Activated CD4-positive, alpha-beta memory T cell treated with anti-CD3 and anti-CD28 coated beads for 36 hours (primary cell): ENCODE measurements at places on chromosomes 3 and 15.

GRCh38 chr3:138497021-138497420 lies 62.6 kb downstream of the ESYT3 start:
- no peak for DNase-seq

- DNase-seq = peak; percentile 95
These were observed 30.7 kb downstream of the SEMA7A start for GRCh38 chr15:74402873-74403587.

DNA sequence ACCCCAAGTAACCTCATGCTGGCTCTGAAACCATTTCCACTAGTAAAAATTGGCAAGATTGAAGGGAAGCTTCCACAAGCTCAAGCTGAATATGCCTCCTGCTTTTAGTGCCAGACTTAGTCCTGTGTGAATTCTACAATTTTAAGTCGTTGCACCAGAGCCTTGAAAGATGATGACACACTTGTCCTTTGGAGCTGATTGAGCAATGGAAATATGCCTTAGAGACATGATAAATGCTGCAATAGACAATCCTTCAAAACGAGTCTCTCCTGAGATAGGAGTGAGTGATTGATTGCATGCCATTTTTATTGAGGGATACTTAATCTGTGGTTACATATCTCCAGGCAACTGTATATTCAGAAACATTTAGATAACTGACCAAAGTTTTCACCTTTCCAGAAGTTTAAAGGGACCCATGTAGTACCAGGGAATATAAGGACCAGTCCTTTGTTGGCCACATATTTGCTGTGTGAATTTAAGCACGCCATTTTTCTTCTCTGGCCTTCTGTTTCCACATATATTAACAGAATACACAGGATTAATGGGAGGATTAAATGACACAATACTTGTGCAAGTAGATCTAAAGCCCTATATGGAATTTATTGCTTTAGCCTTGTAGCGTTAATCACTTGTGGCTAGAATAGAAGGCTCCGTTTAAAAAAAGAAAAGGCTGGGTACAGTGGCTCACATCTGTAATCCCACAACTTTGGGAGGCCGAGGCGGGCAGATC lies 65.1 kb downstream of the PPARG start:
- DNase-seq = no peak

DNA sequence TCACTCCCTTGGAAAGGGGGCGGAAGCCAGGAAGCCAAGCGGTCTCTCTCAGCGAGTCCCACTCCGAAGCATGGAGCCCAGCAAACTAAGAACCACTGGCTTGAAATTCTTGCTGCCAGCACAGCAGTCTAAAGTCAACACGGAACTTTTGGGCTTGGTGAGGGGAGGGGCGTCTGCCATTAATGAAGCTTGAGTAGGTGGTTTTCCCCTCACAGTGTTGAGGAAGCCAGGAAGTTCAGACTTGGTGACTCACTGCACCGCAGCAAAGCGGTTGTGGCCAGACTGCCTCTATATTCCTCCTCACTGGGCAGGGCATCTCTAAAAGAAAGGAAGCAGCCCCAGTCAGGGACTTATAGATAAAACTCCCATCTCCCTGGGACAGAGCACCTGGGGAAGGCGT lies 665.4 kb upstream of the CBLB start:
- peak; percentile 81 for DNase-seq

DNA sequence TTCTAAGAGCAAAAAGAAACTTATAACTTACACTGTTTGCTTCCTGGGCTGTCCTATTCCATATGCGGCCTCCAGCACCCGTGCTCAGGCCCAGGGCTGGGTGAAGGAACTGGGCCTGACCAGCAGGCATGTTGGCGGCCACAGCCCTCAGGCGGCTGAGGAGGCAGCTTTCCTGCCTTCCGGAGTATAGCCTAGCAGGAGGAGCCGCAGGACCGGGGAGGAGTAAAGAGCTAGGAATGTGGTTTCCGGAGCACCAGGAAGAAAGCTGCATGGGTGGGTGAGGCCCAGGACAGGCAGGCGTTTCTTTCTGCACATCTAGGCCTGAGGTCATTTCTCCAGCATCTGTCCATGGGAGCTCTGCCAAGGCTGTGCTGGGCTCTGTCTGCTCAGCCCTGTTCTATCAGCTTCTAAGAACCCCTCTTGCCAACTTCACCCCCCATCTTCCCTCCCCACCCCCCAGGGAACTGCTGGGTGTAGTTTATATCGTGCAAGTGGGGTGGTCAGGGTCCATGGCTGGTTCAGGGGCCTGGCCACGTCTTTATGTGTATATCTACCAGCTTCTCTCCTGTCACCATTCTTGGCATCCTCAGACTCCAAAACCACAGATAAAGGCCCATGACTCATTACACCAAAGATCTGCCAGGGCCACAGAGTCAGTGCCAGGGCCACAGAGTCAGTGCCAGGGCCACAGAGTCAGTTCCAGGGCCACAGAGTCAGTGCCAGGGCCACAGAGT lies 7.8 kb upstream of the KIF7 start:
- DNase-seq = no peak

GRCh38 chr15:33915571-33916407 lies 52.5 kb upstream of the CHRM5 start:
- DNase-seq = no peak

GRCh38 chr3:32312251-32312650 lies 73.8 kb downstream of the CMTM8 start:
- no peak for DNase-seq

- DNase-seq = no peak
These were observed 1264.3 kb upstream of the ALCAM start for GRCh38 chr3:104102386-104102785.

DNA sequence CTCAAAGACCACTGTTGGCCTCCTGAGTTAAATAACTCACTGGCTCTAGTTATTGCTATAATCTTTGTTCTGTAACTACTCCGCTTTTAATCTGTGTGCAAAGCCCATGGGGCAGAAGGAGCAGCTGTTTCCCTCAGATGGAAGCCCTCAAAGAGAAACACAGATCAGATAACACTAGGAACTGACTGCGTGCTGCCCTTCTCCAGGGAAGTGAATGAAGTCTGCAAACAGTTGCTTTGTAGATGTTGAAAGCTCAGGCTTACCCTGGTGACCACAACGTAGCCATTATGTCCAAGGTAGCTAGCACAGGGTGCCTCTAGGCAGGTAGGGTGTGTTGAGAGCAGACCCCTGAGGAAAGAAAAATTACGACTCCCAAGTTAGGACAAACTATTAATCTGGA lies 152.3 kb upstream of the STAC start:
- DNase-seq = no peak

DNA sequence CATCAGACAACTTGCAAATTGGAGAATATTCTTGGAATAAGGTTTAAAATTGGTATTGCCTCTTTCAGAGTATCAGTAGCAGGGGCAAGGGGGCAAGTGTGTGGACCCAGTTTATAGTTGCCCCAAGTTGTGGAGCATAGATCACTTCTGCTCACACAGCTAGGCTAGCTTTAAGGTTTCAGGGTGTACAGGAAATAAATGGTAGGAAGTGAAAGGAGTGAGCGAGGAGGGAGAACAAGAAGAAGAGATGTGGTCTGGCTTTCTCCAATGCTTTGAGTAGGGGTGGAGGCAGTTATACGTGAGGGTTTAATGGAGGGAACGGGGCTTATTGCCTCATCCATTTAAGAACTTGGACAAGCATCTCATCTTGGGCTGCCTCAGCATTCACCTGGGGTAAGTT lies 290.0 kb upstream of the CFAP20DC start:
- no peak for DNase-seq

DNA sequence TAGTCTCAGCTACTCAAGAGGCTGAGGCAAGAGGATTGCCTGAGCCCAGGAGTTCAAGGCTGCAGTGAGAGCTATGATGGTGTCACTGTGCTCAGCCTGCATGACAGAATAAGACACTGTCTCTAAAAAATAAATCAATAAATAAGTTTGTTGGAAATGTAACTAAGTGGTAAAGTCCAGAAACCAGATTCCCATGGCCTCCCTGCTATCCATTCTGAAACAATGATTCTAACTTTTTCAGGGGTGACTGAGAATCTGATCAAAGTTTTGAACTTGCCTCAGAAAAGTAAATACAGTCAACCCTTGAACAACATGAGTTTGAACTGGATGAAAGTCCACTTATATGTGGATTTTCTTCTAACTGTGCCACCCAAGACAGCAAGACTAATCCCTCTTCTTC lies 86.2 kb downstream of the NBEAL2 start:
- DNase-seq = no peak

- no peak for DNase-seq
These were observed 3.1 kb downstream of the RPSA start for GRCh38 chr3:39409514-39410136.

DNA sequence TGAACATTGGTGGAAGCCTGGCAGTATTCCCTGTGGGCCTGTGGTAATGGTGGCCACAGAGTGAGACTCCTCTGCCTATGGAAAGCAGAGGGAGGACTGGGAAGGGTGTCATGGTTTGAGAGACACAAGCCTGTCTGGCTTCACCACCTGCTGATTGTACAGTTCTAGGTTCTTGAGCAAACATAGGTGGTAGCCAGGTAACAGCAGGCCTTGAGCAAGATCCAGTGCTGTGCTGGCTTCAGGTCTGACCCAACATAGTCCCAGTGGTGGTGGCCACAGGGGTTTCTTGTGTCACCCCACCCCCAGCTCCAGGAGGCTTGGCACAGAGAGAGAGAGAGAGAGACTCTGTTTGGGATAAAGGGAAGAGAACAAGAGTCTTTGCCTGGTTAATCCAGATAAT lies 22.7 kb upstream of the KPNA4 start:
- DNase-seq = no peak

GRCh38 chr3:16286161-16286560 lies 21.1 kb downstream of the OXNAD1 start:
- DNase-seq = peak; percentile 81

DNA sequence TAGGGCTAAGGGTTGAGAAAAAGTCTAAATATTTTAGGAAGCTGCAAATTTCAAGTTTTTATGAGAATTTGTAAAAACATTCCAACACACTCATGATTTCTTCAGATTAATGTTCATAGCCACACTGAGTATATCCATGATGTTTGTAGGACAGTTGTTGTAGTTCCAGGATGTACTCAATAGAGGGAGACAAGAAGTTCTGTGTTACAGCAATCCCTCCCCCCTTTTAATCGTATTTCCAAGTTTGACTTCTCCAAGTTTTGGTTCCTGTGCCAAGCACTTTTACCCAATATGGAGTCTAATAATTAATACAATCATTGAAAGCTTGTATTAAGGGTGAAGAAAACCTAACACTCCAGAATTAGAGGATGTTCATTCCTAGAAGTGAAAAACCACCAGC lies 143.4 kb downstream of the FEZF2 start:
- DNase-seq = no peak

- no peak for DNase-seq
These were observed 210.7 kb upstream of the UBE2E1 start for GRCh38 chr3:23594894-23595670.

DNA sequence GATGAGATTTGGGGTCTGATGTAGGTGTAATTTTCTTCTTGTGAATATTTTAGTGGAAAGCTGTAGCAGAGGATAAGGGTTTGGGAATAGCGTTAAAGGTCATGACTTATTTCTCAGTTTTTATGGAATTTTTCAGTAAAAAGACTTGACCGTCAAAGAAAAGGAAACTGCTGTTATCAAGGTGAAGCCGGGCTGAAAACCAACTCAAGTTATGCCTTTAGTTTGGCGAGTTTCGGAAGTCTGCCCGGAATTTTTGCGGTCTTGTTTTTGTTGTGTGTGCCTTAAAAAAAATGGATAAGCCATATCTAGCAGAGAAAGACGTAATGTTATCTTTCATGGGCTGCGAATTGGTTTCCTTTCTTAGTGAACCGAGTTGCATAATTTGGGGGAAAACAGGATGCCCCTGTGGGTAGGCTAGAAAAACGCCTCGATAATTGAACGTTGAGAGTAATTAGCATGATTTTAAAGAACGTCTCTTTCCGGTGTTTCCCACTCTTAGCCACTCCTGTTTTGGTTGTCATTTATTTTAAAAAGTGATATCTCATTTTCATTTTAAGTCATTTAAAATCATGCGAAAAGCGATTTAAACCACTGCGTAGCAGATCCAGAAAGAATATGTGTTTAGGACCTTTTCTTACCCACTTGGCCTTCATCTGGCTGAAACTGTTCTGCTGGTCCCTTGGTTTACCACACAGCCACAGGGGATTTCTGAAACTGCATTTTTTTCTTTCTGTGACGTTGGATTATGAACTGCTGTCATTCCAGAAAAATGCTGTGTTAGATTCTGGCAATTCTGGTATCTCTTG lies 1.1 kb downstream of the NFKBIZ start:
- peak; percentile 79 for DNase-seq

DNA sequence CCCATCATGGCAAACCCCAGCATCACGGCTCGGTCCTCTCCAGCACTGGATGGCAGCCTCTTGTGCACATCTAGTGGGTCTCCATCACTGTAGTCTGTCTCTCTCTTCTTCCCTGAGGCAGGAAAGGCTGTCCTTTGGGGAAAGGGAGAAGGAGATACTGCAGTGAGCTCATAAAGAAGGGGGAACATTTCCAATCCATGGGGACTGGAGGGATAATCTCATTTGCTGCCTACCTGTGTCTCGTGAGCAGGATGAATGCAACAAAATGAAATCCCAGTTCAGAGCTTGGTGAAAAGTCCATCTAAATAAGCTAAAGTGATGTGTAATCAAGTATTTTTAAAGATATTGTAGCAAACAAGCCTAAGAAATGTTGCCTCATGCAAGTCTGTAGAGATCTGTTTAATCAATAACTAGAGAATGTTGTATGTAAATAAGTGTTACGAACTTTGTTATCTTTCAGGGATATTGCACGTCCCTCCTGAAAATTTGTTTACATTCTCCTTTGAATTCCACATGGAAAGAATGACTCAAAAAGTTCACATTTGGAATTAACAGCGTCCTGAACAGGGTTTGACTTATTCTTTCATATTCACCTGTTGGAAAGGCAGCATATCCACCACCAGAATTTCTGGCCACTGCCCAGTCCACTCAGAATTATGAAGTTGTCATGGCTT lies at the start of gene KCNMB3:
Gene KCNMB3, minus strand, starts transcription at position 312 of the 674 bp plus-strand sequence. Its CDS starts 124 bp downstream, at position 188.
- no peak for DNase-seq

DNA sequence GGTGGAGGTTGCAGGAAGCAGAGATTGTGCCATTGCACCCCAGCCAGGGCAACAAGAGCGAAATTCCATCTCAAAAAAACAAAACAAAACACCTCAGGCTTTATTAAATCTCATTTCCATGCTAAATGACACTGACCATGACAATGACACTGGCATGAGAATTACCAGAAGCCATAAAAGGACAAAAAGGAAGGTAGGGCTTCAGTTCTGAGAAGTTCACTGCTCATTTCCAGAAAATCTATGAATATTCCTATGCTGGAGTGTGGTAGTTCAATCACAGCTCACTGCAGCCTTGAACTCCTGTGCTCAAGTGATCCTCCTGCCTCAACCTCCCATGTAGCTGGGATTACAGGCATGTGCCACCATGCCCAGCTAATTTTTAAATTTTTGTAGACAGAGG lies 44.7 kb downstream of the PCNP start:
- no peak for DNase-seq

DNA sequence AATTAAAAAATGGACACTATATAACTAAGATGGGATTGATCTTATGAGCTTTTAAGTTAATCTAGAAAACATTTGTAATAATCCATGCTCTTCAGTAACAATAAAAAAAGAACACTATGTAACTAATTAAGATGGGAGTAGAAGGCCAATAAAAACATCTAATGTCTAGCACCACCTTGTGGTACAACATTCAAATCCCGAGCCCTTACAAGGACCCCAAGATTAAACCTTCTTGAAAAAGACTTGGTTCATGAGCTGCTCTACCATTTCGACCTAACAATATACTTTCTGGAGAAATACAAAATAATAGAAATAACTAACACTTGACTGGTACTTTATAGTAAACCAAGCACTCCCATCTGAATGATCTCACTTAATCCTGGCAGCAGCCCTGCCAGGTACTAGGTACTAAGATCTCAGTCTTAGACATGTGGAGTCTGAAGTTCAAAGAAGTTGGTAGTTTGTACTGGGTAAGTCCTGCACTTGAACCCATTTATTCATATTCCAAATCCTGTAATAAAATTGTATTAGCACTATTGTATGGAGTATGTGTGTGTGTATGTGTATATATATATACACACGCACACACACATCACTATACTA lies 21.8 kb downstream of the METTL6 start:
- no peak for DNase-seq
